Hematopoietic multipotent progenitor cell treated with erythropoietin and hydrocortisone succinate and interleukin-3 and kit ligand, for 4 days (in vitro differentiated cells): ENCODE measurements at places on chromosomes 2 and 18.
A peak's percentile ranks its signal among the peaks of the same experiment; 100 is the strongest.

- DNase-seq, result no peak
These were observed 80.0 kb downstream of the LYPD1 start for GRCh38 chr2:132589966-132590365.

GRCh38 chr18:22346401-22346952 lies 71.2 kb downstream of the CTAGE1 start:
- peak; percentile 25 for DNase-seq

GRCh38 chr18:23235860-23236259 lies 100.6 kb downstream of the CABLES1 start:
- DNase-seq, result no peak

- peak; percentile 1 for DNase-seq
These were observed 177.7 kb upstream of the GULP1 start for GRCh38 chr2:188114014-188114413.

- DNase-seq, result no peak
These were observed 5.6 kb downstream of the SLC66A3 start for GRCh38 chr2:11160731-11161455.

DNA sequence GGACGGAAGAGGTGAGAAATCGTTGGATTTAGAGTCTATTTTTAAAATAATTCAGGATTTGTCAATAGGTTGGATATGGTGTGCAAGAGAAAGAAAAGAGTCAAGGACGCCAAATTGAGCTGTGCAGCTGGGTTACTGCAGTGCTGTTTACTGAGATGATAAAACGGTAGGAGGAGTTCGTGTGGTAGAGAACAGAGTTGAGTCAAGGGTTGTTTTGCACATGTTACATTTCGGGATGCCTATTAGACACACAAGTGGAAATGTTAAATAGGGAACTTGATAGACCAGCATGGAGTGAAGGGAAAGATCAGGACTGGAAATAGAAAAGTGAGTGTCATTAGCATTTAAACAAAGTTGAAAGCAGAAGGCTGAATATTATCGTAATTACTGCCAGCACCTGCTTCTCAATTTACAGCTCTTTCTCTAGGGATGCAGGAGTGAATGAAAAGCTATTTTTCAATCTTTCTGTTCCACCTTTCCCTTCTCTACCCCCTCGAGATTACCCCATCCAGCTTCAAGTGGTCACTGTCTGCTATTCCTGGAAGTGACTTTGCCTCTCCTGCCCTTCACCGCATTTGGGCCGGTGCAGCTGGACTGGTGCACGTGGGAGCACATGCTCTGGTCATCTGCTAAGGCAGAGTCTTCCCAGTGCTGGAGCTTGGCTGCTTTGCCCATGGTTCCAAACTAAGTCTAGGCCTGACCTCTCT lies 30.3 kb downstream of the GPR75 start:
- DNase-seq, result no peak

GRCh38 chr2:215657844-215658243 lies 222.0 kb upstream of the FN1 start:
- DNase-seq, result no peak

GRCh38 chr2:24576617-24577016 lies 85.6 kb downstream of the NCOA1 start:
- DNase-seq, result no peak

GRCh38 chr18:36186461-36187192 lies 670 bp upstream of the MOCOS start:
- peak; percentile 39 for DNase-seq

GRCh38 chr2:216082805-216083204 lies 1.1 kb downstream of the TMEM169 start:
- peak; percentile 48 for DNase-seq

DNA sequence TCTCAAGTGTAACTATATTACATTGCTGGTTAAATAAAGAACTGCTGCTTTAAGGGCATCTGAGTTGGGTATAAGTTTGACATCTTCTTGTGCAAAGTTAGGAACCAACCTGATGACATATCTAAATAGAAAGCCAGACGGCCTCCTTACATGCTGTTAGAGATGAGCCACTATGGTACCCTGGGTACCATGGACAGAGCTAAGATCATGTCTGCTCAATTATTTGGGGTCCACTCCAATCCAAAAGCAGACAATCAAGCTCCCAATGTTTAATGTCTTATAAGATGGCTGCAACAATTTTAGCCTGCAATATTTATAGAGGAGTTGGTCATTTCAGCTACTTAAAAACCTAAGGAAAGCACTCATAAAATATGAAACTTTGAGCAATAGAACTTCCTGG lies 86.2 kb downstream of the UPP2 start:
- DNase-seq, result peak; percentile 22

GRCh38 chr2:222504719-222505118 lies 80.4 kb downstream of the SGPP2 start:
- no peak for DNase-seq

DNA sequence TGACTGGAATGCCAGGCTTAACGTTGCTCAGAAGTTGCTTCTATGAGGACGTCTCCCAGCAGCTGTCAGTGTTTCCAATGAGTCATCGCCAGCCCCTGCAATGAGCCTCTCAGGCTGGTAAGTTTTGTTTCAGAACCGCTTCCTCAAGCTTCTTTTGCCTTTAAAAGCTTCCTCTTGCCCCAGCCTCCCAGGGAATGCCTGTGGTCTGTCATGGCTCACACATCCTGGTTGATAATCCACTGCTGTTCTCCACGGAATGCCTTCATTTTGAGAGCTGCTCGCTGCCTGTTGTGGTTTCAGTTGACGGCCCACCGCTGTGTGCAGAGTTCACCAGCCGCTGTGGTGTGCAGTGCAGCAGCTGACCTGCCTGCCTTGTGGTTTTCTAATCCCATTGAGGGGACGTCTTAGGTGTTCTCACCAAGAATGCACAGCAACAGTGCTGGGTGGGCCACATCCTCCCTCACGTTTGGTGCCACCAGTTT lies 96.4 kb downstream of the RTP5 start:
- DNase-seq, result peak; percentile 79

DNA sequence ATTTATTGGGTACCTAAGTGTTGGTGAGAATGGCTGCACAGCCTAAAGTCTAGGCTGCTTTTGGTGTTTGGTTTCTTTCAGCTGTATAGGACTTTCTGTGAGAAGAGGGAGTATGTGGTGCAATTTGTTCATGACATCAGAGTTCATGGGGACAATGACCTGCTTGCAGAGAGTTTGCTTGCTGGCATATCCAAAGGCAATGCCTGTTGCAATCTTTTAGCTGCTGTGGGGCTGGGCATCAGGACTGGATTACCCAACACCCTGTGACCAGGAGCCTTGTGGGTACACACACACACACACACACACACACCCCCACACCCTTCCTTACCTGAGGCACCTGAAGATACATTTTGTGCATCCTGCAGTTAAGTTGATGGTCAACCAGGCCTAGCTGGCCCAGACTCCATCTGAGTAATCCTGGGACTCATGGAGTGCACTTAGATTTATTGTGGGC lies 68.4 kb downstream of the LIPG start:
- no peak for DNase-seq

GRCh38 chr2:112542984-112543661 lies 858 bp downstream of the POLR1B start:
- DNase-seq, result peak; percentile 55

- DNase-seq, result no peak
These were observed 151.9 kb downstream of the CERS6 start for GRCh38 chr2:168607992-168608391.

GRCh38 chr2:64918220-64918886 lies 70.8 kb upstream of the SLC1A4 start:
- no peak for DNase-seq

GRCh38 chr2:228181098-228182019 lies at the start of gene SPHKAP:
Gene SPHKAP (minus strand): TSS chr2:228181687. CDS start chr2:228181598, 89 bp downstream.
- no peak for DNase-seq

GRCh38 chr18:79393181-79393634 lies 2.5 kb upstream of the NFATC1 start:
- peak; percentile 37 for DNase-seq

GRCh38 chr2:15666861-15667808 lies 75.5 kb downstream of the DDX1 start:
- DNase-seq, result no peak

DNA sequence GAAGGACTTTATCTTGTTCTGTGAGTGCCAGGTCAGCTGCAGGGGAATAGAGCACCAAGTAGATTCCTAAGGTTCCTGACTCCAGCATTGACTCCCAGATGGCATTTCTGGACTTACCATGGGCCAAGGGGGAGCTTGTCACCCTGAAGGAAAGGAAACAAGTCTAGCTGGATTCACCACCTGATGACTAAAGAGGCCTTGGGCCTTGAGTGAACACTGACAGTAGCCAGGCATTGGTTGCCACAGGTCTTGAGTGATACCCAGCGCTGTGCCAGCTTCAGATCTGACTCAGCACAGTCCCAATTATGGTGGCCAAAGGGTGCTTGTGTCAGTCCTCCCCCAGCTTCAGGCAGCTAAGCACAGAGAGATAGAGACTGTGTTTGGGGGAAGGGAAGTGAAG lies 40.1 kb upstream of the CAPN13 start:
- no peak for DNase-seq

- DNase-seq, result peak; percentile 23
These were observed 35.9 kb downstream of the PTGR3 start for GRCh38 chr18:75173125-75173432.

GRCh38 chr2:121075006-121075551 lies 209.9 kb downstream of the TFCP2L1 start:
- peak; percentile 95 for DNase-seq

- no peak for DNase-seq
These were observed 53.2 kb downstream of the USP14 start for GRCh38 chr18:211582-211981.

DNA sequence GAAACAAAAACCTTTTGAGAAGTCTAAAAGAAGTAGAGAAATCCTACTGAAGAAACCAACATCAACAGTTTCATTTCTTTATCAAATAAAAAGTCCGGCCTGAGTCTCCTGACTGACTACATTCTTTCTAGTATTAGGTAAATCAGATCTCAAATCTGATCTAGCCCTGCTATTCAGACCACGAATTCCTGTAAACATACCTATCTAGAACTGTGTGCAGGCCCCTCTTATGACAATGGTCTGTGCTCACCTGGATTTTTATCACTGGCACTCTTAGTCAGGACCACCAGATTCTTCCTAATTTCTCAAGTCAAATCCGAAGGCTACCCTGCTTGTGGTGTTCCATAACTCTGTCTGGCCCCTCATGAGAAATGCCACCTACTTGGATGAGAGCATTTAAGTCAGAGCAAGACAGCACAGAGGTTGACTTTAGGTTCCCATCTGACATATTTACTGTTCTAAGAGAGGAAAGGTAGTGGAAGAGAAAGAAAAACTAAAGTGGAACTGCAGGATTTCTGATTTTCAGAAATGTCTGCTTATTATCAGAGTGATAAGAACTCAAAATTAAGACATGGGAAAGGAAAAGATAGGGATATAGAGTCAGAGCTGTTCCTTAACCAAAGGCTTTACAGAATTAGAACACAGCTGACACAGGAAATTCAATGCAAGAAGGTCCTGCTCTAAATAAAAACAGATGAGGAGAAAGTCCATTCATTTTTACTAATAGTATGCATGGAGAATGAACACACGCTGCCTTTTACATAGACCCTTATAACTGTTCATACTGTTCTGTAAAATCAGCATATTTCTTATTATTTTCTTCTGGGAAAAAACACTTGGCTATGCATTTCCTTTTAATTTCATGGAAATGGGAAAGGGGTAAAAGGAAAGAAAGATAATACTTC lies 56.5 kb downstream of the SLC8A1 start:
- no peak for DNase-seq

- DNase-seq, result peak; percentile 41
These were observed 243.6 kb upstream of the EPAS1 start for GRCh38 chr2:46053564-46053963.

- DNase-seq, result no peak
These were observed 91.2 kb upstream of the TMEM18 start for GRCh38 chr2:768451-768850.

DNA sequence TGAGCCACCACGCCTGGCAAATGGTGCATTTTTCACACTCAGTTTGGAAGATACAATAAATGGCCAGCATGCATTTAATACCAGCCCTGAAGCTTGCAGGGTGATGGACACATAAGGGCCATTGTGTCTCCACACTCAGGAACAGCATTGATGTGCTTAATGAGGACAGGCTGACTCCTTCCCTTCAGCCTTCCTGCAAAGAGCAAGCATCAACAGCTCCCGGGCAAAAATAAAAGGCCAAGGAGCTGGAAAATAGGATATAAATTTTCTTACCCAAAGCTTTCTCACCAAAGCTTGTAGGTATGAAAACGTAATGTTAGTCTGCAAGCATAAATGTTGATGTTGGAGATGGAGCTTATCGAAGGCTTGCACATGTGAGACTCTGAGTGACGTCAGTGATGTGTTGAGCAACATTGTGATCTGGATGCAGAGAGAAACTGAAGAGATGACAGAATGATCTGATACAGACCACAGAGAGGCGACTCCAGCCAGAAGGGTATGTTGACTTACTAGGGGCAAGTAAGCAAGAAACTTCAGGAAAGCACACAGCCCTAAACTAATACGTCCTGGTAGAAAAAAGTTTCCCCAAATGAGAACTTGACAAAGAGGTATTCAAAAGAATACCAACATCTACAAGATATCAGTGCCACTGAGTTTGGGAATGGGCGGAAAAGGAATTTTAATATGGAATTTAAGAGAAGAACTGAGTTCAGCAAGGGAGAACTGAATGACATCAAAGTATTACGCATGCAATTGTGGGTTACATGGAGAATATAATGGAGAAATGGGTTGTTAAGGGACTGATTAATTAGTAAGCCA lies 256.5 kb downstream of the TGIF1 start:
- DNase-seq, result peak; percentile 94

- DNase-seq, result no peak
These were observed 617.6 kb downstream of the CPS1 start for GRCh38 chr2:211174021-211174420.

GRCh38 chr2:215454519-215455246 lies 18.8 kb upstream of the FN1 start:
- peak; percentile 54 for DNase-seq

- DNase-seq, result no peak
These were observed 28.6 kb downstream of the RNF144A start for GRCh38 chr2:6945821-6946220.

DNA sequence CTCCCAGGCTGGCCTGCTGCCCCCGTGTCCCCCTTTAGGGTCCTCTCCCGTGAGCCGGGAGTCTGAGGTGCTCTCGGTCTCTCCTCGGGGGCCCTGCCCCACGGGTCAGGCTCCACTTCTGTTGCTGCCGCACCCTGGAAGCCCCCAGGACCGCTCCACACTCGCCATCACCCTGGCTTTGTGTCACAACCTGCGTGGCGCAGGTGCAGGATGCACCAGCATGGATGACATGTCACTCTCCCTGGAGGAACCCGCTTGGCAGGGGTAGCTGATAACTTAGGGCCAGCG lies 10.8 kb upstream of the ARHGEF4 start:
- no peak for DNase-seq

DNA sequence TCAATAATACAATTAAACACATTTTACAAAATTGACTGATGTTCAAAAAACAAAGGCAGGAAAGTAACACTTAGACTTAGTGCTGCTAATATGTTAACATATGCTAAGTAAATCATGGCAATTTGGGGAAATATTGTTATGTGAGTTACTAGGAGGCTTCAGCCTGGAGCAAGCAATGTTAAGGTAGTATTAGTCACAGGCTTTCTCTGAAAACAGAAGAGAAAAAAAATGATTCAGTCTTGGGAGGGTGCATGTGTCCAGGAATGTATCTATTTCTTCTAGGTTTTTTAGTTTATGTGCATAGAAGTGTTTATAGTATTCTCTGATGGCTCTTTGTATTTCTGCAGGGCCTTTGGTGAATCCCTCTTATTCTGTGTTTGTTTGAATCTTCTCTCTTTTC lies 345.8 kb upstream of the TFPI start:
- no peak for DNase-seq

GRCh38 chr2:173410579-173410978 lies 55.9 kb downstream of the CDCA7 start:
- DNase-seq, result no peak
